ENCODE measurements at places on chromosomes 11 and 22.
A peak's percentile ranks its signal among the peaks of the same experiment; 100 is the strongest.

DNA sequence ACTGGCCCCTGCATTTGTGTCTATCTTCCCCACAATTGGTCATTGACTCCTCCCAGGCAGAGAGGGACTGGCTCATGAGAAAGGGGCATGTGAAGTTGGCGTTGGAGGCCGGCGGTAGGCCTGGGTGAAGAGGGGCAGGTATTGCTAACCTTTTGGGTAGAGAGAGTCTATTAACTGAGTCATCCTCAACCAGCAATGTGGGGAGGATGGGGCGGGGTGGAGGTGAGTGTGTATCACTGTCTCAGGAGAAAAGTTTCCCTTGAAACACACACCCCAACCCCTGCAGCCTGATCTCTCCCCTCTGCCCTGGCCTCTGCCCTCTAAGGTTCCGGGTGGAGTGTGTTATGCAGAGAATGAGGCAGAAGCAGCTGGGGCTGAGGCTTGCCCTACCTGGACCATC is 60.1 kb upstream of the PHF21B start:
- no peak overlapping the region for H3K27ac ChIP-seq
- no peaks in the 10 kb centered on the region for H3K36me3 ChIP-seq
- peaks cover 46% of the 10 kb centered on the region for H3K27me3 ChIP-seq

GRCh38 chr22:23718371-23719165 is 27.8 kb downstream of the RGL4 start:
- no peaks in the 10 kb centered on the region for H3K4me1 ChIP-seq
- no peak overlapping the region for H3K27ac ChIP-seq
- no peak overlapping the region for H3K4me3 ChIP-seq
- DNase-seq: no peak

GRCh38 chr11:6745465-6746015 is 26.2 kb downstream of the OR2AG2 start:
- H3K27ac ChIP-seq: no peak overlapping the region
- no peaks in the 10 kb centered on the region for H3K4me1 ChIP-seq
- no peak overlapping the region for H3K4me3 ChIP-seq
- no peaks in the 10 kb centered on the region for H3K36me3 ChIP-seq
- no peaks in the 10 kb centered on the region for H3K27me3 ChIP-seq

DNA sequence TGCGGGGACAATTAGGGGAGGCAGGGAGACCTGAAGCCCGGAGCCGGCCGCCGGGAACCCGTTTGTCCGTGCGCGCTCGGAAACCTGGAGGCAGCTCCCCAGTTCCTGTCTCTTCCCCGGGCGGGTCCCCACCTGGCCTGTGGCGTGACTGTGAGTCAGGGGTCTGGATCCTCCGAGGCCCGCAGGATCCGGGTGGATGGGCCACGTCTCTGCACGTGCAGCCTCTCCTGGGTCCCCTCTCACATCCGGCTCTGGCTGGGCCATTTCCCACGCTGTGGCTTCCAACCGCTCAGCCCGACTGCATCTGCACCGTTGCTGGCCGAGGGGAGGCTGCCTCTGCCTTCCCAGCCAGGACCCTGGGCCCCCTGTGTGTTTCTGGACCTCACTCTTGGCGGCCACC is 14.8 kb upstream of the H19 start:
- H3K4me1 ChIP-seq: no peaks in the 10 kb centered on the region
- H3K4me3 ChIP-seq: no peak overlapping the region
- no peaks in the 10 kb centered on the region for H3K27me3 ChIP-seq
- no peaks in the 10 kb centered on the region for H3K36me3 ChIP-seq
- no peak overlapping the region for H3K27ac ChIP-seq
- DNase-seq: no peak

DNA sequence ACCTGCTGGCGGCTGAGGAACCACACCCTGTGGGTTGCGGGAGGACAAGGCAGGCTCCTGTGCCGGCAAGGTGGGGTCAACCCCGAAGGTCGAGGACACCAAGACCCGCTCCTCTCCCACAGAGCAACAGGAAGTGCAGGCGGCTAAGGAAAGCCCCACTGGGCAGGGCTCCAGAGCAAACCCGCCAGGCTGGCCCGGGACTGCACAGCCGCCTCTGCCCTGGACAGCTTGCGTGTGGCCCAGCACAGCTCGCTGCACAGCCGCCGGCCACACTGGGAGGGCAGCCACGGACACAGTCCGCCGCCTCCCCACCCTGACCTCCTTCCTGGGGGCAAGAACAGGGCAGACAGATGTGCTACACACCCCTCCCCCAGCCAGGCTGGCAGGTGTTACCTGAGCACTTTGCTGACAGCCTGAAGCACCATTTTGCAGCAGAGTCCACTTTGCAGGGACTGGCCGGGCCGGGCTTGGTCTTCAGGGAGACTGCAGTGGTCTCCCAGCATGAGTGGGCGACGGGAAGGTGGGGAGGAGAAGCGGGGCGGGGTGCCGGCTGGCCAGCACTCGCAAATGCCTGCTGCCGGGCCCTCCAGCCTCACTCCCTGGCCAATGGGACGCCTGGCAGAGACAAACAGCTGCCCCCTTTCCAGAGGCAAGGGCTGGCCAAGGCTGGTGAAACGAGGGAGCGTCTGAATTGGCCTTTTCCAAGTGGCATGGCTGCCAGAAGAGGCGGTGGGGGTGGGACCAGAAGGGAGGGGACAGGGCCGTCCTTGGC is at the start of gene MOB2:
Gene MOB2 (minus strand): TSS at position 726 of the 772 bp plus-strand sequence. CDS start 223 bp downstream, at position 503.
- peaks cover 58% of the 10 kb centered on the region for H3K4me1 ChIP-seq
- H3K27ac ChIP-seq: peak within 1 kb of the TSS; percentile 94
- H3K36me3 ChIP-seq: peaks cover 3% of the 10 kb centered on the region
- peak; percentile 96 for DNase-seq

- H3K27ac ChIP-seq: no peak overlapping the region
- no peaks in the 10 kb centered on the region for H3K27me3 ChIP-seq
- DNase-seq: no peak
- no peaks in the 10 kb centered on the region for H3K36me3 ChIP-seq
- H3K4me3 ChIP-seq: no peak overlapping the region
Observed at GRCh38 chr22:48936391-48936790, 891.3 kb downstream of the BRD1 start.

DNA sequence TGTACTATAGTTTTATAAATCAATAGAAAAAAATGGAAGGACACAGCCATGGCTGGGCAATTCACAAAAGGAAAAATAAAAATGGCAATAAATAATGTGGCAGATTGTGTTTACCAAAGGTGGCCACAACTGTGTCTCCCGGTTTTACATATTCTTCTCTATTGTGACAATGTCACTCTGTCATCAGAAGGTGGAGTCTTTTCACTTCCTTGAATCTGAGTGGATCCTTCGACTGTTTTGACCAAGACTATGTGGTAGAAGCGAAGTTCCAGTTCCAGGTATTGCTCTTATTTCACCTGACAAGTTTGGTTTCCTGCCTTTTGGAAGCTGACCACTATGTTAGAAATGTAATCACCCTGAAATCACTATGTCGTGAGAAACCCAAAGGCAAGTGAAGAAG is 31.0 kb upstream of the HSD17B12 start:
- no peaks in the 10 kb centered on the region for H3K4me1 ChIP-seq
- no peak overlapping the region for H3K4me3 ChIP-seq
- no peak for DNase-seq
- no peaks in the 10 kb centered on the region for H3K27me3 ChIP-seq

DNA sequence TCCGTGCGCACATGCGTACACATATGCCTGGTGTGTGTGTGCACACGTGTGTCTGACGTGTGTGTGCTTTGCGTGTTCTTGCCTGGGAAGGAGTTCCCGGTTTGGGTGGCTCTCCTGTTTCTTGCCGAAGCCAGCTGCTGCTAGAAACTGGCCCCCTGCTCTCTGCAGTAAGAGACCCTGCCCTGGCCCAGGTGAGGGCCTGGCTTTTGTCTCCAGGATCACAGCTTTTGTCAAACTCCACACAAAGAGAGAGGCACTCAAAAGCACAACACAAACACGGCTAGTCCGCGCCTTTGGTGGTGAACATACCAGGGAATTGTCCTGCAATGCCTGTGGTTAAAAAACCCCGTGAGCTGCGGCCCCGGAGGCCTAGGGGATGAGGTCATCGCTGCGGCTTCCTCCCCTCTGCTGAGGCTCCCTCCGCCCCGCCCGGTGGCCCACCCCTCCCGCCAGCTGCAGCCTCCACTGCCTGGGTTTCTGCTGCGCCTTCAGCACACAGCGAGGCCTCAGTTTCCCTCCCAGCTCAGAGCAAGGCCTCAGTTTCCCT is 88.9 kb downstream of the KCNQ1 start:
- DNase-seq: peak; percentile 81
- H3K4me1 ChIP-seq: peaks cover 10% of the 10 kb centered on the region
- no peak overlapping the region for H3K27ac ChIP-seq

DNA sequence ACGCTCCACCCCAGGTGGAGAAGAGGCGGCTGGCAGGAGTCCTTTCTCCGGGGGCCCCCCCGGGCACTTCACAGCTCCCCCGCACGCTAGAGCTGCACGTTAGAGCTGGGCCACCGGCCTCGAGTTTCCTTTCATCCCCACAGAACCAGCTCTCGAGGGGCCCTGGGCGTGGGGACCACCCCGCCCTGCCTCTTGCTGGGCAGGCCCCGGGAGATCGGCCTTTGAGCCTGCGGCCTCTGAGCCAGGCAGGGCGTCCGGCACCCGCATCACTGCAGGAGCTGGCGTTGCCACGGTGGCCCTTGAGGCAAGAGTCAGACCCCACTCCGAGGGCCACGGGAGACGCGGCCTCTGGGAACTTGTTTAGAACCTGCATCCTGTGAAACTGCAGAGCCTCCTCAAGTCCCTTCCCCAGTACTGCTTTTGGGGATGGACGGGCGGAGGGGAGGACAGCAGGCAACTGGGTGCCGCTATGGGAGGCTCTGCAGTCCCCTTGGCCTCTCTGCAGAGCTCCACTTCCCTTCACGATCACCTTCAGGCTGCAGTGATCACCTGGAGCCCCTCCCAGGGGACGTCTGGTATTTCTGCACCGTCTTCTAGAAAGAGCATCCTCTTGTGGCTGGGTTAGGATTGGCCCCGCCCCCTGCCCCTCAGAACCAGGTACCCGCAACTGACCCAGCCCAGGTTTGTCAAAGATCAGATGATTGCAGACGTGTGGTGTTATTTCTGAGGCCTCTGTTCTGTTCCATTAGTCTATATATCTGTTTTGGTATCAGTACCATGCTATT is 13.9 kb upstream of the GAL start:
- no peak overlapping the region for H3K27ac ChIP-seq
- no peak overlapping the region for H3K4me3 ChIP-seq
- H3K4me1 ChIP-seq: no peaks in the 10 kb centered on the region
- no peaks in the 10 kb centered on the region for H3K36me3 ChIP-seq

Measured in tibial artery (tissue), 4 donors.